ENCODE measurements at places on chromosomes 3 and 15.

DNA sequence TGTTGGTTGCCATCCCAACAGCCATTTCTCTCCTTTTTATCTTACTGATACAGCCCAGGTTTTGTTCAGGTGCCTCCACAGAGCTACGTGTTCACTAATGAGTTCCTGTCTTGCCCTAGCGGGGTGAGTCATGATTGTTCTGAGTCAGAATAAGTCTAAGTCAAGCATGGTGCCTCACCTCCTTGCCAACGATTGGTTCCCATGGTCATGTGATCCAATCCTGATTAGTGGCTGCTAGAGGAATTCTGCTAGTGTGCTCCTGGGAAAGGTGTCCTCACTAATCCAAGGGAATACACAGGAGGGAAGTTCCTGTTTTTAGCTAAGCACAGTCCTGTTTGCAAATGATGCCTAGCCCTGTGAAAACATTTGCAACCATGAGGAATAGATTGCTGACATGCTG lies 99.8 kb downstream of the NSUN3 start:
- peak; percentile 6 for DNase-seq

GRCh38 chr3:13263770-13264467 lies 156.2 kb downstream of the NUP210 start:
- DNase-seq, result no peak

GRCh38 chr15:51736751-51737521 lies 519 bp downstream of the LYSMD2 start:
- DNase-seq, result peak; percentile 58

DNA sequence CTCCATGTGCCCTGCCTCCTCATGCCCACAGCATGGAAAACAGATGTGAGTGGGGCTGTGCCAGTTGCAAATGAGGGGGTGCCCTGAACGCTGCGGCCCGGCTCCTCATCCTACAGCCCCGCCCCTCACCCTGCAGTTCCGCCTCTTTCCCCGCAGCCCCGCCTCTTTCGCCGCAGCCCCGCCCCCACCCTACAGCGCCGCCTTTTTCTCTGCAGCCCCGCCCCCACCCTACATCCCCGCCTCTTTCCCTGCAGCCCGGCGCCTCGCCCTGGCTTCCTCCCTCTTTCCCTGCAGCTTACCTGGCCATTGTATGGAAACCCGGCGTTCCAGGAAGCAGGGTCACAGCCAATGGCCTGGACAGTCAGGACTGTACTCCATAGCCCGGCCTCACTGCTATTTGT lies 284.9 kb downstream of the TLE3 start:
- peak; percentile 27 for DNase-seq

DNA sequence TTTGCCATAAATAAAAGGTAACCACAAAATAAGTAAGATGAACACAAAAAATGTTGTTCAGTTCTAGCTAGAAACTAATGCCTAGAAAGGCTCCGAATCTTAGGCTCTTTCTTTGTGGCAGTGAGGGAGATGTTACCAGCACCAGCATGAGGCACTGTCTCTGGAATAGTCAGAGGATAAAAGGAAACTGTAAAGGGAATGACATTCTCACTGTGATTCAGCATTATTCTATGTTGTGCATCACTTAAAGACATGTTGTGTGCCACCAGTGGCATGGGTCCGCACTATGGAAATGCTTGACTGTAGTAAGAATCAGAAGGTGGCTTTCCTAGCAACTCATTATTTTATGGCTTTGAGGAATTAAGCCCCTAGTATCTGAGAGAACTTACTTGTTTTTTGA lies 70.8 kb downstream of the SEC22A start:
- no peak for DNase-seq

DNA sequence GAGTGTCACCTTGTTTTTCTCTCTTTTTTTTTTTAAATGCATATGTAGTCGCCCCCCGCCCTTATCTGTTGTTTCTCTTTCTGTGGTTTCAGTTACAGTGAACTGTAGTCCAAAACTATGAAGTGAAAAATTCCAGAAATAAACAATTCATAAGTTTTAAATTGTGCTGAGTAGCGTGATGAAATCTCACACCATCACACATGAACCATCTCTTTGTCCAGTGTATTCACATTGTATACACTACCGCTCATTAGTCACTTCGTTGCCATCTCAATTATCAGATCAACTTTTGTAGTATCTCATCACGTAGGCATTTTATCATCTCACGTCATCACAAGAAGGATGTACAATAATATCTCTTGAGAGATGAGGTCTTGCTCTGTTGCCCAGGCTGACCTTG lies 62.5 kb upstream of the MLF1 start:
- DNase-seq, result no peak

- no peak for DNase-seq
These were observed 63.0 kb downstream of the NCEH1 start for GRCh38 chr3:172647823-172648222.

- no peak for DNase-seq
These were observed 35.2 kb downstream of the FAM81A start for GRCh38 chr15:59473226-59473625.

GRCh38 chr3:9613056-9613748 lies 36.1 kb upstream of the MTMR14 start:
- no peak for DNase-seq

Measured in GM03348 (cell line).